H1 (cell line): ENCODE measurements at places on chromosomes 5 and 9. TPM values are rescaled to one million over a fixed set of nuclear protein-coding genes. Genes with fewer than 3 reads are reported as not detected.

ATOSB gene
- 6.4 and 6.9 TPM in 2 replicates for total RNA-seq

TMCO6 gene
- total RNA-seq: 21.9 and 29.0 TPM in 2 replicates

BTNL3 gene
- not detected in 2 replicates for total RNA-seq

GRCh38 chr9:36924071-36924470 lies 110.0 kb downstream of the PAX5 start:
- no peak overlapping the region for H3K27ac ChIP-seq
- no peaks in the 10 kb centered on the region for H3K36me3 ChIP-seq

SPOCK1 gene
- total RNA-seq: 14.0 and 18.1 TPM in 2 replicates

DNA sequence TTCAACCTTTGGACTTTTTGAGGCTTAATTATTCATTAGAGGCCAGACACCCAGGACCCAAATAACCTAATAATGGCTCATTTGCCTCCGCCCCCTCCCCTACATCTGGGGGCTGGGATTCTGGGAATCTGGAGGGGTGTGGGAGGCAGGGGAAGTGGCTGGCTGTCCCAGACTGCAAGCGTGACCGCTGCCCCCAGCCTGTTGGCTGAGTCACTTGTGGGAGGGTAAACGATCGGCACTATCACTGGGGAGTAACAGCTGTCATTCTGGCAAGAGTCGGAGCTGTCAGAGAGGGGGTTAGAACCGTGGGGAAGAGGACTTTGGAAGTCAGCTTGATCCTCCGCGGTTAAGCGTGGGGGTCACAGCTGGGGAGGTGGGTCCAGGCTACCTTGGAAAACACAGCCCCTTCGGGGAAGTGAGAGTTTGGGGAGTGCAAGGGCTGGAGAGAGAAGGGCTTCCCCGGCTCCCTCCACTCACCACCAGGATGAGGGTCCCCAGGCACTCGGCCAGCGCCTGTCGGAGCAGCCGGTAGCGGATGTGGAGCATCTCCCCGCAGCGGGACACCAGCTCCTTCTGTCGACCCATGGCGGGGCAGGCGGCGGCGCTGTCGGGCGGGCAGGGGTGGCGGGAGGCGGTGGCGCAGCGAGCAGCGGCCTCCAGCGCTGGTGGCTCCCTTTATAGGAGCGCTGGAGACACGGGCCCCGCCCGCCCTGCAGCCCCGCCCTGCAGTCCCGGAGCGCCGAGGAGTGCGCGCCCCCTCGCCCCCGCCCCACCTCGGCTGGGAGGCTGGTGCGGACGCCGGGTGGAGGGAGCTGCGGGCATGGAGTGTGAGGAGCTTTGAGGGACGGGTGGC lies at the start of gene AQP3:
TSS of gene AQP3 (minus strand) at position 648 of the 853 bp plus-strand sequence. CDS start at position 585, 63 bp downstream.
- H3K4me3 ChIP-seq: peak within 1 kb of the TSS; percentile 46
- DNase-seq: no peak
- H3K4me1 ChIP-seq: peaks cover 13% of the 10 kb centered on the region

- H3K27ac ChIP-seq: no peak overlapping the region
- no peaks in the 10 kb centered on the region for H3K27me3 ChIP-seq
- no peaks in the 10 kb centered on the region for H3K36me3 ChIP-seq
These were observed 36.3 kb upstream of the FAM120A start for GRCh38 chr9:93415176-93415690.

DNA sequence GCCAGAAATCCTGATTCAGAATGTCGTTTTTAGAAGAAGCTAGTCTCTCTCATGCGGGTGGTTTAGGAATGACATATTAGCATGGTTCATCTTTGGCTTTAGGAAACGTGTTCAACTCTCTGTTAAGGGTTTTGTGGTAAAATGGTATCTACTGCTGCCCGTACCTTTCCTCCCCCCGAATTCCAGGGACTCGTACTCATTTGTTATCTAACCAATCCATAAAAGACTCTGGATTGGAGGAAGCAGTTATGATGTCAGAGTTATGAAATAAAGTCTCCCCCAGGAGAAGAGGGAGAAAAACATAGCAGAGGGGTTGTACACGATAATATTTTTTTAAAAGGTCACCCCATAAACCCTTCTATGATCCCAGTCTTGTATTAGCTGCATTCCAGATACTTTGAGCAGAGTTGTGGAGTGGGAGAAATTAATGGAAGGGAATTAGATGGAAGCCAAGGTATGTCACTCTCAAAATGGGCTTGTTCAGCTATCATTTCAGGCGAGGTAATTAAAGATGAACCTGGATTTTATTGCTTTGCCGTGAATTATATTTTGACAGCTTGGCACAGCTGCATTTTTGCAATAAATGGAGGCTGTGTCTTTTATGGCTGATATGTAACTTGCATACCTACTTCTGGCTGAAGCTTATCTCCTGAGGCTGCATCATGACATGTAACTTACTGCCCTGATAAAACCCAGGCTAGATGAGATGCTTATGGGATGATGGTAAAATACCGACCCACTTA lies 31.3 kb downstream of the RAI14 start:
- H3K4me3 ChIP-seq: no peak overlapping the region
- peaks cover 4% of the 10 kb centered on the region for H3K4me1 ChIP-seq
- H3K27ac ChIP-seq: no peak overlapping the region; the same call in 1 of the 2 replicates
- DNase-seq: no peak

- no peaks in the 10 kb centered on the region for H3K36me3 ChIP-seq
- no peaks in the 10 kb centered on the region for H3K4me1 ChIP-seq
- H3K4me3 ChIP-seq: no peak overlapping the region
- no peak overlapping the region for H3K27ac ChIP-seq
- H3K27me3 ChIP-seq: no peaks in the 10 kb centered on the region
These were observed 51.7 kb upstream of the SLC27A6 start for GRCh38 chr5:128913551-128913950.

DNA sequence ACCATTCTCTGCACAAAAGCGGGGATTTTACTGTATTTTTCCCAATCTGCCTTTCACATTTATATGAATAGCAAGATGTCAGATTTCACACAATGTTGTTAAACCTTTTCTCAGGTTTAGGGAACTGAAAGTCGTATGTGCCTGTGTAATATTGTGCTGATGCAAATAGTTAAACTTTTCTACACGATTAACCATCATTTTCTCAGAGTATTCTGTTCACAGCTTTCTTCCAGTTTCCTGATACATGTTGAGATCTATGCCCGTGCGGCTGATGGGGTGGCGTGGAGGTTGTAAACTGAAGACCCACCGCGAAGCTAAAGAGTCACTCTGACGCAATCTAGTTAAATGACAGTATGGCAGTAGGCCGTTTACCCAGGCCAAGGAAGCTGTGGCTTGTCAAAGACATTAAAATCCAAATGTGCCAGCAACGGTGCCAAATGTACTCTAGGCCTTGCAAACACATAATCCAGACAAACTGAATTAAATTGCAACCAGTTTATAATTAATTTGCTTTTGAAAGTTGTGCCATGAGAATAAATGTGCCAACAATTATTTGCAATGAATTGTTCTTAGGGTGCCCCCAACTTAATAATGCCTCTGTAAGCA lies 145.7 kb downstream of the EBF1 start:
- no peak overlapping the region for H3K4me3 ChIP-seq
- no peaks in the 10 kb centered on the region for H3K36me3 ChIP-seq
- peaks cover 10% of the 10 kb centered on the region; the same call in 1 of the 2 replicates for H3K4me1 ChIP-seq
- no peak overlapping the region for H3K27ac ChIP-seq
- H3K27me3 ChIP-seq: peaks cover 41% of the 10 kb centered on the region
- no peak for DNase-seq

SAXO1 gene
- 0.20 TPM in 1 of 2 replicates, not detected in the other for total RNA-seq

DNA sequence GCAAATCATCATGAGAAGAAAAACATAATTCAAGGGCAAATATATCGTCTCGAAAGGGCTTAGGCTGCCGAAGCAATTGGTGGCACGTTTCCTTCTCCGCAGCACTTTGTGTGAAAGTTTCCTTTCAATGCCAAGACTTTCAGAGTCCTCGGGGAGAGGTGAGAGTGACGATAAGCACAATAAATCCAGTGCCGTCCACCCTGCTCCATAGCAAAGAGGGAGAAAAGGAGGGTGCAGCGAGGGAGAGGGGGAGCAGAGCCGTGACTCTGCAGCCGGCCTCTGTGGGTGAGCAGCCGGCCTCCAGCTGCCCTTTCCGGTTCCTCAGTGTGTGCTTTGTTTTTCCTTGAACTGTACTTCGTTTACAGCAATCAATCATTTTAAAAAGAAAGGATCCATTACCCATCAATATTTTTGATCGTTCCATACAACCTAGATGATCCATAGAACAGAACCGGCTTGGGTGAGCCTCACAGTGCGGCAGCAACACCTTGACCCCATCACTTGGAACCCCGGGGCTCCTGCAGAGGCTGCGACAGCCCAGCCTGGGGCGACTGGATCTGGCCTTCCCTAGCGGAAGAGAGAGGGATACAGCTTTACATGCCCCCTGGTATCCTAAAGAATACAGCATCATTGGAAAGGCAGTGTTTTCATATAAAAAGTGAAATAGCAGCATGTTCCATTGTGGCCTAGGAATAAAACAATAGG lies 247.0 kb upstream of the IRX4 start:
- H3K4me3 ChIP-seq: no peak overlapping the region
- H3K36me3 ChIP-seq: no peaks in the 10 kb centered on the region
- no peak for DNase-seq
- no peak overlapping the region for H3K27ac ChIP-seq
- no peaks in the 10 kb centered on the region for H3K4me1 ChIP-seq

ELAVL2 gene
- 20.9 and 21.9 TPM in 2 replicates for total RNA-seq

- no peaks in the 10 kb centered on the region for H3K27me3 ChIP-seq
- H3K4me1 ChIP-seq: peaks cover 4% of the 10 kb centered on the region
- H3K4me3 ChIP-seq: no peak overlapping the region
- DNase-seq: no peak
- H3K36me3 ChIP-seq: no peaks in the 10 kb centered on the region
These were observed 97.6 kb upstream of the SPRY4 start for GRCh38 chr5:142422429-142422828.

DNAJA1 gene
- 159 and 169 TPM in 2 replicates for total RNA-seq

DNA sequence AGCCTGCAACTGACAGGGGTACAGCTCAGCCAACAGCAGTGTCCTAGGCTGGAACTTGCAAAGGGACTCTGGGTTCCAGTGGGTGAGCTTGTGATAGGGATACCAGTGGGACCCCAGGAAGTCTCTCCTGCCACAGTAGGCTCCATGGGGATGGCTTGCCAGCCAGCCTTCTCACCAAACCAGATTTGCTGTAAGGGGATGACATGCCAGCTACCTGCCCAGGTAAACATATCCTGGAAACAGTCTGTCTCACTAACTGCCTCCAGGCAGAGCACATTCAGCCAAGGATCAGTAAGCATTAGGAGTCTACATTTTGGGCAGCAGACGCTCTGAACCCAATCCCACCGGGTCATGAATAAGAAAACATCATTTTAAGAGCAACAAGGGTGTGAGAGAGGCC lies 49.9 kb downstream of the SIL1 start:
- DNase-seq: no peak
- no peak overlapping the region for H3K27ac ChIP-seq
- H3K36me3 ChIP-seq: no peaks in the 10 kb centered on the region
- H3K4me3 ChIP-seq: no peak overlapping the region

GRCh38 chr9:70092190-70092589 lies 48.5 kb downstream of the MAMDC2 start:
- no peak for DNase-seq
- no peaks in the 10 kb centered on the region for H3K4me1 ChIP-seq
- no peak overlapping the region for H3K27ac ChIP-seq

DNA sequence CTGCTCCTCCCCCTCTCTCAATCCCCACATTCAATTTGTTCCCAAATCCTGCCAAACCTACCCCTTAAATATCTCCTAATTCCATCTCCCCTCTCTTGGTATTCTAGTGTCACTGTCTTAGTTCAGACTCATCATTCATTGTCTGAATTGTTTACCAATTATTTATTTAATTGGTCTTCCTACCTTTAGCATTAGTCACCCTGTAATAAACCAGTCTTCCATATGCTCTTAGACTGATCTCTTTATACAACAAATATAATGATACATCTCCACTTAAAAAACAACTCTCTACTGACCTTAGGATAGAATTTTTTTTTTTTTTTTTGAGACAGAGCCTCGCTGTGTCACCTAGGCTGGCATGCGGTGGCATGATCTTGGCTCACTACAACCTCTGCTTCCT lies 51.4 kb downstream of the RFK start:
- no peaks in the 10 kb centered on the region for H3K36me3 ChIP-seq
- H3K27ac ChIP-seq: no peak overlapping the region
- DNase-seq: no peak
- no peaks in the 10 kb centered on the region for H3K27me3 ChIP-seq
- no peak overlapping the region for H3K4me3 ChIP-seq

SHISAL2B gene
- 8.6 and 10.6 TPM in 2 replicates for total RNA-seq

GRCh38 chr9:10062629-10063395 lies 550.0 kb downstream of the PTPRD start:
- no peak overlapping the region for H3K4me3 ChIP-seq
- H3K4me1 ChIP-seq: no peaks in the 10 kb centered on the region
- no peak for DNase-seq
- no peaks in the 10 kb centered on the region for H3K27me3 ChIP-seq

- no peak for DNase-seq
- no peak overlapping the region for H3K4me3 ChIP-seq
- H3K4me1 ChIP-seq: no peaks in the 10 kb centered on the region
- H3K27ac ChIP-seq: no peak overlapping the region
- no peaks in the 10 kb centered on the region for H3K27me3 ChIP-seq
These were observed 1194.6 kb upstream of the WWC1 start for GRCh38 chr5:167096816-167097215.

GRCh38 chr5:148922606-148923005 lies 96.2 kb downstream of the ADRB2 start:
- no peaks in the 10 kb centered on the region for H3K27me3 ChIP-seq
- no peaks in the 10 kb centered on the region for H3K36me3 ChIP-seq
- H3K4me3 ChIP-seq: no peak overlapping the region
- H3K4me1 ChIP-seq: no peaks in the 10 kb centered on the region
- no peak overlapping the region for H3K27ac ChIP-seq
